ENCODE measurements at places on chromosomes 11 and 22.

- no peak for DNase-seq
These were observed 755.7 kb downstream of the KCNA4 start for GRCh38 chr11:29260939-29261705.

DNA sequence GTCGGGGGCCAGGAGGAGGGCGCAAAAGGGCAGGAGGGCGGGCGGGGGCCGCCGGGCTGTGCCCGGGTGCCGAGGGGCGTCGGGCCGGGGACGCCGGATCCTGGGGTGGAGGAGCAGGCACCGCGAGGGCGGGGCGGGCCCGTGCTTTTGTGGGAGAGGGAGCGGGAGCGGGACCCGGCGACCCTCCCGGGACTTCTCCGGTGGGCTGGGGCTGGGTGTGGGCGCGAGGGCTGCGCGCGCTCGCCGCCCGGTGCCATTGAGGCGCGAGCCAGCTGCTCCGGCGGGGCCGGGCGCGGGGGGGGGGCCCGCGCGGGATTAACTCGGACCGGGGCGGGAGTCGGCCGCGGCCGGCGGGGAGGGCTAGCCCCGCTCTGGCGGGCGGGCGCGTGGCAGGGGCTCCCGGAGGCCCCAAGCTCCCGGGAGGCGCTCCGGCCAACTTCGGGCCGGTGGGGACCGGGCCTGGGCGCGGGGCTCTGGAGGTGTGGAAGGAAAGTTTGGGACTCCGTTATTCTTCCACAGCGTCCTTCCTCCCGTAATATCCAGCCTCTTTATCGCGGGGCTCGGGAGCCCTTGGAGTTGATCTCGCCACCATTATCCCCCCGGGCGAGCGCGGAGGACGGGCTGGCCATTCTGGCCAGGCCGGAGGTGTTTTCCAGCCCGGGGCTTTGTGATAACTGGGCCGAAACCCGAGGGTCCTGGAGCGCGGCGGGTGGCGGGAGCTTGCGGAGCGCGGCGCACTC lies 936 bp downstream of the CECR2 start:
- DNase-seq, result no peak

DNA sequence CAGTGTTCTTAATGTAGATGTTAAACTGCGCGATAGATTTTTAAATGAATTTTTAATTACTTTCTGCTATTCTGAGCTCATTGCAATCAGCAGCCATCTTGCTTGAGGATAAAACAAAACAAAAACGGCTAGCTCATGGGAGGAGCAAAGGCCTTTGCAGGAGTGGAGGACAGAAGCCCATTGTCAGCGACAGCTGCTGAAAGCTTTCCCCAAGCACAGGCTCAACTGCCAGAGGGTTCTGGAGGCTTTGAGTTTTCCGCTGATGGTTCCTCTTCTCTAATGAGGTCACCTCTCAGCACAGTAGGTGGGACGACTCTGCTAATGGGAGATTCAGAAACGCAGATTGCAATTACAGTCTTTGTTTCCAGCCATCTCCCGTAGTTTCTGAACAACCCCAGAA lies 167.1 kb upstream of the TTC12 start:
- DNase-seq, result no peak

DNA sequence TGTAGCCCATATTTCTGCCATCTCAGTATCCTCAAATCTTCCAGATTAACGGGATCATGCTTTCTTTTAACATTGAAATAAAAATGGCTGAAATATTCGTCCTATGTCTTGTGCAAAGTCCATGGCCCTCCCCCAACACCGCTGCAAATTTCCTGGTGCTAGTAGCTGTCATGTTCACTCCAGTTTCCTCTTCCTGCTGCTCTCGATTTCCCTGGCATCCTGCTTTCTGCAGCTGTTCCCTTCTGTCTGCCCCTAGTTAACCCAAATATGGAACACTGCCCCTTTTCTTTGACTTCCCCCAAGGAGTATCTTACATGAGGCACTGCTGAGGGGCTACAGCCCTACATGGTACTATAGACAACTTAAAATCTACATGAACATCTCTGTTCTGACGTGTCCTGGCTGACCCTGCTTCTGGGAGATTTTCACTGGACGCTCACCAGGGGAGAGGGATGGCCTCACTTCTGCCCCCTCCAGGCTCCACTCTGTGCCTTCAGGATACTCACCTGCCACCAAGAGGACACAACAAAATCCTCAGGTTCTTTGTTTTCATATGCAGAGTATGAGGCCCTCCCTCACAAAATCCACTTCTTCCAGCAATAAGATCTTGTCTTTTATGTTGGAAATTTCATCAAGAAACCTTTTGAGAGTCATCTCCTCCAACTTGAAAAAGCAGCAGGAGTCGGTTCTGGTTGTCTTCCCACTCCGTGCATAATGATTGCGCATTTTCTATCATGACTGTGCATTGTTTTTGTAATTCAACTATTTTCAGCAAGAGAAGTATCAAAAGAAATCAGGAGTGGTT lies 29.5 kb upstream of the SCUBE2 start:
- DNase-seq, result no peak

GRCh38 chr22:33838644-33839043 lies 81.6 kb downstream of the LARGE1 start:
- no peak for DNase-seq

DNA sequence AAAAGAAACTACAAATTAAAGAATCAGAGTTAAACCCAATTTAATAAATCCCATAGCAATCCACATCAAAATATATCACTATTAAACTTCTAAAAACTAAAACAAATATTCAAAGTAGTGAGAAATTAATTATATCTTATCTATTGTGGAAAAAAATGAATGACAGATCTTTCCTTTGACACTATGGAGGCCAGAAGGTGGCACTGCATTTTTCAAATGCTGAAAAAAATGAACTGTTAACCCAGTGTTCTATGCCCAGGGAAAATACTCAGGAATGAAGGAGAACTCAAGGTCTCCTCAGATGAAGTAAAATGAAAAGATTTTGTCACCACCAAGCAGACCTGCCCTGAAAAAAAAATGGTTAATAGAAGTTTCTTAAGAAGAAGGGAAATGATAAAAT lies 27.7 kb downstream of the TYR start:
- DNase-seq, result no peak

DNA sequence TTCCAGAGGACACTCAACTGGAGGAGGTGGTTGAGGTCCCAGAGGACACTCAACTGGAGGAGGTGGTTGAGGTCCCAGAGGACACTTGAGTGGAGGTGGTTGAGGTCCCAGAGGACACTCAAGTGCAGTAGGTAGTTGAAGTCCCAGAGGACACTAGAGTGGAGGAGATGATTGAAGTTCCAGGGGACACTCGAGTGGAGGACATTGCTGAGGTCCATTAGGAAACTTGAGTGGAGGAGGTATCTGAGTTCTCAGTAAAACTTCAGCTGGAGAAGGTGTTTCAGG lies 39.7 kb downstream of the ZNF195 start:
- DNase-seq, result no peak

DNA sequence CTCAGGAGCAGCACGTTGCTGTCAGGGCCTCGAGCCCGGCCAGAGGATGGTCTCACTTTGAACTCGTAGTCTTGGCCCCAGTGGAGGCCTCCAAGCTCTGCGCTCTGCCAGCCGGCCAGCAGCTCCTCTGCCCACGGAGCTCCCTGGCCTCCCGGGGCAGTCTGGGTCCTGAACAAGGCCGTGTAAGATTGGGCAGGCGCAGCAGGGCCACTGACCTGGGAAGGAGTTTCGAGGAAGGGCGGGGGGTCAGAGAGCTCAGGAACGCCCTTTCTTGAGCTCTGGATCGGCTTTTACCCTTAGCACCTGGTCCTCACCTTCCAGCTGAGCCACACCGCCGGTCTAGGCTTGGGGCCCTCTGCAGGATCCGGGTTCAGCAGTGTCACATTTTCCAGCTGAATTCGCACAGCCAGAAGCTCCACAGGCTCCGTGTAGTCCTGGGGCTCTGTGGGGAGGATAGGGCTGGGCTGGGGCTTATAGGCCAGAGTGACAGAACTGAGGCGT lies 2.1 kb downstream of the ROBO4 start:
- DNase-seq, result no peak

DNA sequence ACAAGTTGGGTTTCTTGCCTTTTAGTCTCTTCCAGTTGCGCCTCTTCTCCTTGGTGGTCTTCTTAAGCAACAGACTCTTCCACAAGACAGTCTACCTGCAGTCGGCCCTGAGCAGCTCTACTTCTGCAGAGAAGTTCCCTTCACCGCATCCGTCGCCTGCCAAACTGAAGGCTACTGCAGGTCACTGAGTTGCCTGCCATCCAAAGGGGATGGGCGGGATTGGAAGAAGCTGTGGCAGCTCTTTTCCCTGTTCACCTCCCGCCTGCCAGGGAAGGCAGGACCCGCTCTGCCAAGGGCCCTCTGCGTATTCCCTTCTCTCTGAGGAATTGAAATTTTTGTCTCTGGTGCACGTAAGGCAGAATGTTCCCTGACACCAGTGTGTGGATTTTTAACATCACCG lies 9.2 kb upstream of the STT3A start:
- DNase-seq, result no peak

GRCh38 chr11:2870460-2870859 lies 15.1 kb downstream of the CDKN1C start:
- no peak for DNase-seq

DNA sequence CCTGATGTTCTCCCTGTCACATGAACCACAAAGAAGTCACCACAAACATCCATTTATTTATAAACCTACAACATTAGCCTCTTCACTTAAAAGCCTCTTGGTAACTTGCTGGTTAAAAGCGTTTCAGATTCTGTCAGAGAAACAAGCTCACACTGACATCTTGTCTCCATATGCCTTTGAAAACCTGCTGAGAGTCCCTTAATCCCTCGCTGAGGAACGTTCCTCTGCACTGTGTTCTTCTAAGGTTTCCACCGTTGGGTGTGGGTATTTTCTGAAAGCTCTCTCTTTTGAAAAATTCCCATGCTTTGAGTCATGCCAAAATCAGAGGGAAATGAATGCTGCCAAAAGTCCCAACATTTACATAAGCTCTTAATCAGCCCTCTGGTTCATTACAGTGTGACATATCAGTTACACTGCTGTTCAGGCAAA lies 149.8 kb downstream of the CCDC34 start:
- DNase-seq, result no peak

GRCh38 chr11:26846227-26846626 lies 124.4 kb upstream of the SLC5A12 start:
- DNase-seq, result no peak

DNA sequence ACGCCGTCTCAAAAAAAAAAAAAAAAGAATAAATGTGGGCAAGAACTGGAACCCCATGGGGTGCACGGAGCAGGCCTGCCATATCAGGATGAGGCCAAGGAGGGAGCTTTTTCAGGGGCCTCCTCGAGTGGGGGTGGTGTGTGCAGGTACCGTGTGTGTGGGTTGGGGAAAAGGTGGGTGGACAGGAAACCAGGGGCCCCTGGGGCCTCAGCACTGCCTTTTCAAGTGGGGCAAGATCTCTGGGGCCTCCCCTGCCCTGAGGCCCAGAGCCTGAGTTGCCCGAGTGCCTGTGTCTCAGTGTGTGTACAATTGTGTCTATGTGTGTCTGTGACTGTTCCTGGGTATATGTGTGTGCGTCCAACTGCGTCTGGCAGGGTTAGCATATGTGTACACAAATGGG lies 23.8 kb downstream of the TEF start:
- no peak for DNase-seq

DNA sequence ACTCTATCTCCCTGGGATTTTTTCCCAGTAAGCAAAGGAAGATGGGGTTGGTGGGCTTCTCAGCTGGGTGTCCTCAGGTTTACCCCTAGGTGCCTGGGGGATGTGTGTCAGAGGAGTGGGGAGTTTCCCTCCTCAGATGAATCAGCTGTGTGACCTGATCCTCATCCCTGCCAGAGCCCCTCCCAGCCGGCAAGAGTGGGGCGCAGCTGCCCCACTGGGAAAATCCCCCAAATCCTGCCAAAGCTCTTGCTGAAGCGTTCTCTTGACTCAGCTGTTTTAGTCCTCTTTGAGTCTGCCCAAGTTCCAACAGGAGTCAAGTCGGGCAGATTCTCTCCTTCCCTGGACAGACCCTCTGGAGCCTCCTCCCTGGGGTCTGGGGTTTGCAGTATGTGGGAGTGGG lies 6.0 kb downstream of the C11orf68 start:
- DNase-seq, result no peak

- peak; percentile 34 for DNase-seq
These were observed 86.0 kb downstream of the EHF start for GRCh38 chr11:34706709-34707461.

DNA sequence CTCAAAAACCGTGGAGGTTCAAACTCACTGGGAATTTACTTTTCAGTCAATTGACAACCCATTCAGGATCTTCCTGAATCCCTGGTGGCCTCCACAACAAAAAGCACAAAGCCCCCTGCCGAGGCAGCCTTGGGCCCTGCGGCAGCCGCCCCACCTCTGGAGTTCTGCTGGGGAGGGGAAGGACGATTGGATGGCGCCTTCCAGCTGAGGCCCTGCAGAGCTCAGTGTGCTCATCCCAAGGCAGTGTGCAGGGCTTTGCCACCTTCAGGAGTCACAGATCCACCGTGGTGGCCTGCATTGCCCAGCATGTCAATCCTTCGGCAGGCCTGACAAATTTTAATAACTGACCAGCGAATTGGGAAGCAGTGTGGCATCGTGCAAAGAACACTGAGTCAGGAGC lies 7.4 kb downstream of the ZFTA start:
- DNase-seq, result no peak

GRCh38 chr22:17540481-17540880 lies 22.8 kb upstream of the SLC25A18 start:
- no peak for DNase-seq

DNA sequence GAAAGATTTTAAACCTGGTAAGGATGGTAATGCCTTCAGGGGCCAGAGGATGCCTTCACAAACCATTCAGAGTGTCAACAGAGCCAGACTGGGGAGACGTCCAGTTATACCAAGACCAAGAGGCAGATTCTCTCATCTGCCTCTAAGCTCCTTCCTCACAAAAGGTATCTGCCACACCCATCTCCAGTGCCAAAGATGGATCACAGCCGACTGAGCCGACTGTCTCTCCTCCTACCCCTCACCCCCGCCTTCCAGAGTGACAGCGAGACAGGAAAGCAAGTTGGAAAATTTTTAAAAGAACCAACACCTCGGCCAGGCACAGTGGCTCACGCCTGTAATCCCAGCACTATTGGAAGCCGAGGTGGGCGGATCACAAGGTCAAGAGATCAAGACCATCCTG lies 79.1 kb upstream of the AKIP1 start:
- no peak for DNase-seq

GRCh38 chr22:44229331-44229730 lies 48.6 kb downstream of the PARVG start:
- no peak for DNase-seq

DNA sequence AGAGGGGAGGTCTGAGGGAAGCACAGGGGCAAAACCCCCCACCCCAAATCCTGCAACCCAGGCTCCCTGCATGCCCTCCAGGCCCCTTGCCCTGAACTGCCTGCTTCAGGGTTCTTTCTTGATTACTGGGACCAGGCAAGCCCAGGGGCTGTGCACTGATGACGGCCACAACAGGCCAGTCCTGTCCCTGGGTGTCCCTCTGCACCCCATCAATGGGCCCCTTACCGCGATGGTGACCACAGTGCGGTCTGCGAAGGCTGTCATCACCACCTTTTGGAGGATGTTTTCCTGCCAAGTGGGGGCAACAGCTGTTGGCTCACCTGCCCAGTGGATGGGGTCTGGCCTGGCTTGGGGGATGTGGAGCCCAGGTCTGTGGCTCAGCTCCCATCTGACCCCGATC lies 5.0 kb upstream of the KCNJ11 start:
- DNase-seq, result no peak
